H9 (cell line): ENCODE measurements at places on chromosomes 1 and 21.

DNA sequence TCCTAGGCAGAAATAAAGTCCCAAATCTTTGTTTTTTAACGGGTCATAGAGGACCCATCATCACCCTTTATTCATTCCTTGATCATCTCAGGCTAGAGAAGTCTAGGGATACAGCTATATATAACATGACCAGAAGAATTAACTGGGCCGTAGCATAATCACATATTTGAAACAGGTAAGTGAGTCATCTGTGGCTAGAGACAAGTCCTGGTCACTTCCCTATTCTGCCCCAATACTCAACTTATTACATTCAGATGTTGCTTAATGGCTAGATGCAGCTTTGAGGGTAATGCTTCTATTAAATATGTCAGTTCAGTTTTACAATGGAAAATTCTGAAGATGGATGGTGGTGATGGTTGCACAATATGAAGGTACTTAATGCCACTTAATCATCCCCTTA is 47.0 kb downstream of the EXO1 start:
- DNase-seq, result no peak

- DNase-seq, result no peak
These were observed 278.1 kb downstream of the AJAP1 start for GRCh38 chr1:4932311-4933030.

DNA sequence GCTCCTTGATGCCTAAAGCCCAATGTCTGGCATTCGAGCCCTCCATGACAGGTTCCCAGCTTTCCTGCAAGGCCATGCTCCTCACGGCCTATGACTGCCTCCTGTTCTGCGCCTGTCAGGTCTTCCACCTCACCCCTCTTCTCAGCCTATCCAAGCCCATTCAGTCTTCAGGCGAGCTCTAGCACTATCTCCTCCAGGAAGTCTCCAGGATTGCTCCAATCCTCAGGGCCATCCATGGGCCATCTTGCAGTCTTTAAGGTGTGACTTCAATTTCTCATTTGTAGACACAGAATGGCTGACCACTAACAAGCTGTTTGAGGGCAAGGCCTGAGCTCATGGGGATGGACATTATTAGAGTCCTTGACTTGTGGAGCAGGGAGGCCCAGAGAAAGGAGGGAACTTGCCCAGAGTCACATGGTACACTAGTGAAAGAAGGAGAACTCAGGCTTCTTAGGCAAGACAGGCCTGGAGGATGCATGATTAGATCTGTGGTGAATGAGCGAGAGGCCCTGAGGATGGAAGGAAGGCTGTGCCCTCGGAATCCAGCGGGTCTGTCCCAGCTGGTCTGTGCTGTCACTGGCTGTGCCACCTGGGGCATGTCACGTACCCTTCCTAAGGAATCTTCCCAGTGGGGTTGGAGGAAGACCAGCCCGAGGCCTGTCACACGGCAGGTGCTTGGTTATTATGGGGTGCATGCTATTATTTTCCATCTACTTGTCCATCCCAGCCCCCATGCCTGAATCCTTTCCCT is 1.2 kb upstream of the ACOT11 start:
- DNase-seq, result no peak

DNA sequence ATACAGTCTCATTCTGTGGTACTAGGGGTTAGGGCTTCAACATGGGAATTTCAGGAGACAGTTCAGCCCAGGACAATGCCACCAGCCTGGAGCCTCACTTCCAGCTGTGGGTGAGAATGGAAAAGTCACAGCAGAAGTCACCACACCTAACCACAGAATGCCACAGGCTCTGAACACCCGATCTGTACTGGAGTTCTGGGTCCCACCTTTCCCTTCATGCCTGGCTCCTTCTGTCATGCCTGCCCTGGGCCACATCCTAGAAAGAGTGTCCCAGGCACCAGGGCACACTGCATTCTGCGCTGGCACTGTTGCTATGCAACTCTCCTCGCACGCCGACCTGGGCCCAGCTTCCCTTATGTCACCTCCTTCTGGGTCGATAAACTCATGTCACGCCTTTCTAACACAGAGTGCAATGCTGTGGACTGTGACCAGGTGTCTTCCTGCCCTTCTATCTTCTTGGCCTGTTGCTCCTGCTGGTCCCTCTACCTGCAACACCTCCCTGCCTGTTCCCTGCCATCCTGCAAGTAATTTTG is 21.2 kb downstream of the RCSD1 start:
- no peak for DNase-seq

DNA sequence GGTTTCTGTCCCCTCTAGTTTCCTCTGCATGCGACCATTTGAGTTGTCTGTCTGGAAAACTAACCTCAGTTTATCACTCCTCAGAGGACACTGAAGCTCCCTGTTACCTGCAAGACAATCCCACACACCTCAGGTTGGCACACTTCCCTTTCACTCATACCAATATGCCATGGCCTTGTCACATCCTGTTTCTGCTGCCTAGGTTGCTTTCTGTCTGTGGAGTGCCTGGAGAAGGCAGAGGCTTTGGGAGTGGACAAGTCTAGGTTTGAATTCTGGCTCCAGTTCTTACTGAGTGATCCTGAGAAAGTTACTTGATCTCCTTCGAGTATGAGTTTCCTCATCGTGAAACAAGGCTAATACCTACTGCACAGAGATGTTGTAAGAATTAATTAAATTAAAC is 171.5 kb upstream of the CACYBP start:
- no peak for DNase-seq

DNA sequence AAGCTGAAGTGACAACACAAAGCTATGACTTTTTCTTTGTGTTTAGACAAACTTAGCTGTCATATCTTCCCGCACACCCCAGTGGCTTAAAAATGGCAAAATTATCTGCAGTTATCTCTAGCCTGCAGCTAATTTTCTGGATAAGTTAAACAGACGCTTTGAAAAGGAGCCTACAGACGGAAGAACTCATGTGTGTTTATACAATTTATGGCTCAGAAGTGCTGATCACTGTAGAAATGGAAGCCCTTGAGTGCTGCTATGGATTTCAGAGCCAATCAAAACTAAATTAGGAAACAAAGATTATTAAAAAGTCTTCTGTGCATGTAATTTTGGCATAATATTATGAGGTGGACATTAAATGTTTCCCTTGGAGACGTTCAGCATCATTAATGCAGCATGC is 11.6 kb downstream of the NTNG1 start:
- DNase-seq, result no peak

- no peak for DNase-seq
These were observed 25.7 kb downstream of the EPHA10 start for GRCh38 chr1:37739222-37739621.

- DNase-seq, result no peak
These were observed 28.1 kb downstream of the MDM4 start for GRCh38 chr1:204544321-204544720.

- DNase-seq, result no peak
These were observed 246.4 kb downstream of the PBX1 start for GRCh38 chr1:164805399-164805798.

- no peak for DNase-seq
These were observed 18.2 kb upstream of the DPH5 start for GRCh38 chr1:101043776-101044175.

DNA sequence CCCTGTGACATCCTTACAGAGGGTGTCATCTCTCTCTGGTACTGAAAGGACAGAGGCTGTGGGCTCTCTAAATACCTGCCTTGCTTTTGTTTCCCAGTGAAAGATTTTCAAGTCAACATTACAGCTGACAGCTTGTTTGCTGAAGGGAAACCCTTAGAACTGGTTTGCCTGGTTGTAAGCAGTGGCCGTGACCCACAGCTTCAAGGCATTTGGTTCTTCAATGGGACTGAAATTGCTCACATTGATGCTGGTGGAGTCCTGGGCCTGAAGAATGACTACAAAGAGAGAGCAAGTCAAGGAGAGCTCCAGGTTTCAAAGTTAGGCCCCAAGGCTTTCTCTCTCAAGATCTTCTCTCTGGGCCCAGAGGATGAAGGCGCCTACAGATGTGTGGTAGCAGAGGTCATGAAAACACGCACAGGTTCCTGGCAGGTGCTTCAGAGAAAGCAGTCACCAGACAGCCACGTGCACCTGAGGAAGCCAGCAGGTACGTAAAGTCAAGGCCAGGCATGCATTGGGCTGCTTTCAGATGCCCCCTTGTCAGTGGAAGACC is 11.8 kb downstream of the CD101 start:
- no peak for DNase-seq

DNA sequence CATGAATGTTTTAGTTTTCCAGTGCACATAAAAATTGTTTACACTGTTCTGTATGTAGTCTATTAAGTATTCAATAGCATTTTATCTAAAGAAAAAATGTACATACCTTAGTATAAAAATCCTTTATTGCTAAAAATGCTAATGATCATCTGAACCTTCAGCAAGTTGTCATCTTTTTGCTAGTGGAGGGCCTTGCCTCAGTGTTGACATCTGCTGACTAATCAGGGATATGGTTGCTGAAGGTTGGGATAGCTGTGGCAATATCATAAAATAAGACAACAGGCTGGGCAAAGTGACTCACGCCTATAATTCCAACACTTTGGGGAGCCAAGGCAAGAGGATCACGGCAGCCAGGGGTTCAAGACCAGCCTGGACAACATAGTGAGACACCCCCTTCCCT is 9.0 kb downstream of the DYNLT5 start:
- no peak for DNase-seq

DNA sequence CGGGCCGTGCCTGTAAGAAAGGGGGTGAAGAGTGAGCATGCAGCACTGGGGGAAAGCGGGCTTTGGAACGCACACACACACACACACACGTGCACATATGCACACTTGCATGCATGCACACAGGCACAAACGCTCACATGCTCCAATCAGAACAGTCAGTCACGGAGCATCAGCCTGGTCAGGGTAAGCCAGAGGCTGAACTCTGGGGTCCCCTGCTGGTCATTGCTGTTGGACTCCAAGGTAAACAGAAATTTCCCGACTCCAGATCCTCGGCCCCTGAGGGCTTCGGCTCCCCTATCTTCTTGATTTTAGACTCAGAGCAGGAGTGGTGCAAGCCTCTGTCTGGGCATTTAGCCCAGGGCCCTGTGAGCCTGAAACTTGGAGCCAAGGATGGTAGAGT is 54.2 kb downstream of the SYT2 start:
- peak; percentile 62 for DNase-seq

DNA sequence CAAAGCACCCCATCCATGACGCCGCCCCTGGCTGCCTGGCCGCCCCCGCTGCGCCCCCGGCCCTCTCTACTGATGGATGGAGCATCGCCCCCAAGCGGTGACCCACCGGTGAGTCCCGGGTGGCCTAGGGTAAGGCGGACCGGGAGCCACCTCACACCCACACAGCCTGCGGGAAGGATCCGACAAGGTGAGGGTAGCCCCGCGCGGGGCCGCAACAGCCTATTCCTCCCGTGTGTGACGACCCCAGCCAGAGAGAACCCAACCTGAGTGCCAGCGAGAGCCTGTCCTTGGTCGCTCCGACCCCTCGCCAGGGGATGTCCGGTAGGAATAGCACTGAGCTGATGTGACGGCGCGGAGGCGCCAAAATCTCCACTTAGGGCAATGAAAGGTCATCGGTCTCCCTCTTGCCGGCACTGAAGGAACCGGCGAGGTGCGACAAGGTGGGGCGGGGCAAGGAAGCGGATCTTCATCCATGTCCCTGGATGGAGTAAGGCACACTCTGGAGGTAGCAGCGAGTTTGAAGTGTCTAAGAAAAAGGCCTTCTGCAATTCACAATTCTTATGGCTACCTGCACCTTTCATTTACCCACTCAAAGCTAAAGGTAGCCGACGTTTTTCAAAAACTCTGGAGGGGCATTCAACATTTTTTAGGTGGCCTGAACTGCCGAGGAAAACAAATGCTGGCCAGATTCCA is 19.7 kb upstream of the CHIA start:
- DNase-seq, result peak; percentile 36

DNA sequence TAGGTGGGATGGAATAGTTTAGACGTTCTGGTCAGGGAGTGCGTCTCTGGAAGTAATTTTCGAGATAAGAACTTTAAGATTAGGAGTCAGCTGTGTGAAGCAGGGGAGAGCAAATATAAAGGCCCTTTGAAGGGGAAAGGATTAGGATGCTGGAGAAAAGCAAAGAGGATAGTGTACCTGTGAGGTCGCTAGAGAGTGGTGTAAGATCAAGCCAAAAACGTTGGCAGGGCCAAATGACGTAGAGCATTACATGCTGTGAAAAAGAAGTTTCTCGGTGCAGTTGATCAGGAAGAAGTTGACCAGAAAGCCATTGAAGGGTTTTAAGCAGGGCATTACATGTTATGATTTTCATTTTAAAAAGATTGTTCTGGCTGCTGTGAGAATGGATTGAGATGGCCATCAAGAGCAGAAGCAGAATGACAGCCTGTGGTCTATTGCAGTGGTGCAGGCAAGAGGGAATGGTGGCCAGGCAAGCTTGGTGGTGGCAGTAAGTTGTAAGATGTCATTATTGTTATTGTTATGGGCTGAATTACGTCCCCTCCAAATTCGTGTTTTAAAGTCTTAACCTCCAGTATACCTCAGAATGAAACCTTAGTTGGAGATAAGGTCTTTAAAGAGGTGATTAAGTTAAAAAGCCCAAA is 113.6 kb upstream of the KIF26B start:
- DNase-seq, result no peak

- no peak for DNase-seq
These were observed 18.8 kb downstream of the RALGPS2 start for GRCh38 chr1:178743801-178744200.

DNA sequence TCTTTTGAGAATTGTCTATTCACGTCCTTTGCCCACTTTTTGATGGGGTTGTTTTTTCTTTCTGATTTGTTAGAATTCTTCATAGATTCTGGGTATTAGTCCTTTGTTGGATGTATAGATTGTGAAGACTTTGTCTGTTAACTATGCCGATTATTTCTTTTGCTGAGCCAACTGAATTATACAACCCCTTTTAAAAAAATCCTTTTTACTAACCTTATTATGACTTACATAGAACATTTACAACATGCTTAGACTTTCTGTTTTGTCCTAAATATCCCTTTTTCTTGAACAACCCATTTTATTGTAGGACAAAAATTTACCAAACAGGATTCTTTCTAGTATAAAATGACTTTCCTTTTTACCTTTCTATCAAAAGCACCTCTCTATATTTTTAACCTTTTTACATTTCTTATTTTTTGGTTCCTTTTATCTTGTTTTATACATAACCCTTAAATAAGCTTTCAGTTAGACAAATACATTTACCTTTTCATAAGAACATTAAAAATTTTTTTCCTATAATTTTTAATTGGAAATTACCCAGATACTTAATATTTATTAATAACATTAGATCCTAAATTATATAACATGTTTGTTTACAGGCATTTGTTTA is 70.4 kb upstream of the TTLL7 start:
- no peak for DNase-seq

GRCh38 chr21:35578831-35579471 is 481.4 kb downstream of the SETD4 start:
- DNase-seq, result no peak

GRCh38 chr1:110538075-110538474 is 19.1 kb upstream of the KCNA10 start:
- DNase-seq, result no peak

- no peak for DNase-seq
These were observed 26.7 kb downstream of the CDCA8 start for GRCh38 chr1:37718901-37719571.

DNA sequence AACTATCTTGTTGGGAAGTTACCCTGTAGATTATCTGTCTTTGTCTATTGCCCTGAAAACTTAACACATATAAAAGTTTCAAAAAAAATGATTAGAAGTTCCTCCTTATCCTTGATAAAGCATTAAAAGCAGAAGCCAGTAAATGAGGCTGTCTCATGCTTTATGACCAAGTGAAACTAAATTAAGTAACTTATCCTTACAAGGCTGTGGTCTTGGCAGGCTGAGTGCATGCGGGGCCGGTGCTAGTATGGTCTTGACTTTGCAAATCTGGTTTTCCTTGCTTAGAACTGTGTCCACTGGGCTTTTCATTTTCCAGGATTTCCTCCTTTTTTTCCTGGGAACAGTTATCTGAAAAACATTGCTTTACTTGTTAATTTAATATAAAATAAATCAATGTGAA is 43.1 kb downstream of the PCNX2 start:
- no peak for DNase-seq

GRCh38 chr1:70737125-70737524 is 310.5 kb downstream of the PTGER3 start:
- DNase-seq, result no peak
